Psoas muscle (tissue), 8 donors: ENCODE measurements at places on chromosomes 7 and 10. TPM values are rescaled to one million over a fixed set of nuclear protein-coding genes. Genes with fewer than 3 reads are reported as not detected.

OPALIN gene
- total RNA-seq, result not detected

CBX3 gene
- total RNA-seq, result 62.3 TPM

GBX1 gene
- total RNA-seq, result 1.9 TPM

MAGI2 gene
- total RNA-seq, result 2.4 TPM

ALDH18A1 gene
- 7.8 TPM for total RNA-seq

- no peak for DNase-seq
These were observed 50.6 kb upstream of the DUSP5 start for GRCh38 chr10:110446954-110447608.

- DNase-seq, result peak; percentile 49
These were observed 16.0 kb upstream of the GALNTL5 start for GRCh38 chr7:151940048-151940811.

GRCh38 chr10:84334811-84335210 is 6.4 kb downstream of the CCSER2 start:
- DNase-seq, result no peak

GRCh38 chr7:129208667-129209066 is 16.2 kb upstream of the AHCYL2 start:
- no peak for DNase-seq

DNA sequence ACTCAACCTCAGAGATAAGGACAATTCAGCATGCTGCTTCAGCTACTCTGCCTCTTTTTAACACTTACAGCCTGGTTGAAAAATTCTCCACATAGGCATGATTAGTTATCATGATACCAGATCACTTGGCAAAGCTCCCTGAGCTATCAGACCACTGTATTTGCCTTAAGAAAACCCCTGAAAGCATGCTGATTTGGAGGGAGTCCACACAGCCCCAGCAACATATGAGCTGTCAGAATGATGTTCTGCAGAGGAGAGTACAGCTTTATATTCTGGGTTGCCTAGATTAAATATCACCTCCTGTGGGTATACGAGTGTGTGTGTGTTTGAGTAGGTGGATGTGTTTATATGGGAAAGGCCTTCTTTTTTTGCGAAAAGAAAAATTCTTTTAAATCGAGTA is 170.2 kb upstream of the CHRM2 start:
- no peak for DNase-seq

- no peak for DNase-seq
These were observed 315.3 kb downstream of the BMPER start for GRCh38 chr7:34220506-34221185.
